ENCODE measurements at places on chromosomes 12 and 14. TPM values are rescaled to one million over a fixed set of nuclear protein-coding genes. Genes with fewer than 3 reads are reported as not detected.

Gene RHOJ
- 10.2 TPM for polyA plus RNA-seq

Gene LIN7A
- 6.1 TPM for polyA plus RNA-seq

DNA sequence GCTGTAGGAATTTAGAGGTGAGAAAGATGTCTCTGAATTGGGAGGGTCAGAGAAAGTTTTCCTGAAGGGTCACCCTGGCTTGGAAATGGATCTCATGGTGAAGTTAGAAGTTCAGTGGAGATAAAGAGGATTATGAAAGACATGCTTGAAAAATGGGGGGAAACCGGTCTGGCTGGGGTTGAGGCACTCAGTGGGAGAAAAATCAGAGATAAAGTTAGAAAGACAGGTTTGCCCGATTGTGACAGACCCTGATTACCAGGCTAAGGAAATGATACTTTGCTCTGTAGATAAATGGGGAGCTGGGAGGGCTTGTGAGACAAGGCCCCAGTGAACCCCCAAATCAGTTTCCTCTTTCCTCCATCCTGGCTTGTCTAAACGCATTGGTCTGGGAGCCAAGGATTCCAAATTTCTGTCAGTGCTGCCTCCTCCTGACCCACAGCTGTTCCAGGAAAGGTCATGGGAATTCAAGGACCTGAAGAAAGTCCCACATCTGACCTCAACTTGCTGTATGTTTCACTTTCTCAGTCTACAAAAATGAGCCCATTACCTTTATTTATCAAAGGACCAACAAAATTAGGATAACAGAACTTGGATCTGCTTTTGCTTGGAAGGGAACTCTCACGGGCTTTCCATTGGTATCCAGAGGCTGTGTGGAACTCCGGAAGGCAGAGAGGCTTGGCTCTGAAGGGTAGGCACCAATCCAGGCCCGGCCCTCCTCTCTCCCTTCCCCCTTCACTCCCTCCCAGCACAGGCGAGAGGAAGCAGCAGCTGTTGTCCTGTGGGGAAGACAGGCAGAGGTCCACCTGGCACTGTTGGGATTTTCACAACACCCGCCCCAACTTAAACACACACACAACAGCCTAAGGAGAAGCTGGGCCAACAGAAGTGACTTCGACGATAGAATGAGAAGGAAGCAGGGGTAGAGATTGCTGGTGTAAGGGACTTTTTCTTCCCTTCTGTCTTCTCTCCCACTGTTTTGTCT lies 3.4 kb upstream of the RNASE7 start:
- no peaks in the 10 kb centered on the region for H3K27me3 ChIP-seq
- H3K27ac ChIP-seq, result peak overlapping the region; percentile 68
- H3K4me3 ChIP-seq, result no peak overlapping the region
- H3K36me3 ChIP-seq, result no peaks in the 10 kb centered on the region

- H3K4me1 ChIP-seq, result no peaks in the 10 kb centered on the region
- no peak overlapping the region for H3K4me3 ChIP-seq
- H3K27me3 ChIP-seq, result no peaks in the 10 kb centered on the region
- no peak overlapping the region for H3K27ac ChIP-seq
- no peak for DNase-seq
- no peaks in the 10 kb centered on the region for H3K36me3 ChIP-seq
Observed at GRCh38 chr14:67557118-67557517, 24.0 kb downstream of the PLEKHH1 start.

DNA sequence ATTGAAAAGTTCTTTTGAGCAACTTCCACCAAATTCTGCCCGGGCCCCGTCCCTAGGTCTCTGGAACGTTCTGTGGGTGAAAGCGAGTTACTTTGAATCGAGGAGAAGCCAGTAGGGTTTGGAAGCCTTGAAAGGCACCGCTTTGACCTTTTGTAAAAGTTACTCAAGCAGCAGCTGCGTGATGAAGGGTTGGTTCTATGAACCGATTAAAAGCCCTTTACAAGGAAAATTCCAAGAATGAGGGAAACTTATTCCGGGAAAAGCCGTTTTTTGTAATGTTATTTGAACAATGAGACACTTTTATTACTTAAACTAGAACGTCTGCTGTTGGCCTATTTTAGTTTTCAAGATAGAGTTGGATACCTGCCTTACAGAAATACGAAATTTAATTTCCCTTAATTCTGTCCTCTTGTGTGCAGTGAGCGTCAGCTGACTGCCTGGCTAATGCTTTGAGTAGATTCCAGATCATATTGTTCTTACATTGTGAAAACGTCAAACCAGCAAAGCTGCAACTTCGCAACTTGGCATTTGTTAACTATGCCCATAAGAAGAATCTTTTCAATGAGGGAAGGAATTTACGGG lies 906 bp downstream of the LARP4 start:
- peak overlapping the region; percentile 84 for H3K27ac ChIP-seq
- peak overlapping the region; percentile 65 for H3K4me3 ChIP-seq
- H3K36me3 ChIP-seq, result no peaks in the 10 kb centered on the region
- H3K4me1 ChIP-seq, result peaks cover 14% of the 10 kb centered on the region
- peak; percentile 24 for DNase-seq
- no peaks in the 10 kb centered on the region for H3K27me3 ChIP-seq

GRCh38 chr14:45044638-45045037 lies 39.3 kb upstream of the PRPF39 start:
- H3K4me3 ChIP-seq, result no peak overlapping the region
- no peaks in the 10 kb centered on the region for H3K4me1 ChIP-seq
- no peak for DNase-seq
- H3K27ac ChIP-seq, result no peak overlapping the region
- H3K36me3 ChIP-seq, result peaks cover 13% of the 10 kb centered on the region
- H3K27me3 ChIP-seq, result no peaks in the 10 kb centered on the region

- H3K36me3 ChIP-seq, result no peaks in the 10 kb centered on the region
- DNase-seq, result no peak
- H3K27me3 ChIP-seq, result no peaks in the 10 kb centered on the region
- H3K4me3 ChIP-seq, result no peak overlapping the region
Observed at GRCh38 chr14:83744891-83745290, 1785.1 kb upstream of the FLRT2 start.

DNA sequence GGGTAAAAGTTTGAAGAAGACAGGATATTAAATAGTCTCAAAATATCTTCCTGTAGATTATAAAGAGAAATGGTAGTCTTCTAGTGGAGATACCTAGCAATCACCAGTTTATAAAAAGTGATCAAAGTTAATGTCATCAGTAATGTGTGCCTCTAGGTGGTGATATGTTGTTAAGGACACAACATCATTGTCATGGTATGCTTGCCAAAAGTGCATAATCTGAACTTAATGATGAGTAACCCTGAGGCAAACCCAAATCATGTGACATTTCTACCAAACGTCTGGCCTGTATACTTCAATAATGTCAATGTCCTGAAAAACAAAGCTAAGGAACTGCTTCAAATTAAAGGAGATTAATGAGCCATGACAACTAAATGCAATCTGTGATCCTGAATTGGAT lies 214.7 kb downstream of the PHLDA1 start:
- H3K36me3 ChIP-seq, result no peaks in the 10 kb centered on the region
- no peak overlapping the region for H3K27ac ChIP-seq
- no peak for DNase-seq
- no peaks in the 10 kb centered on the region for H3K27me3 ChIP-seq
- H3K4me3 ChIP-seq, result no peak overlapping the region

GRCh38 chr14:23112359-23113178 lies 6.5 kb downstream of the CEBPE start:
- H3K4me1 ChIP-seq, result peaks cover 29% of the 10 kb centered on the region
- DNase-seq, result no peak
- H3K36me3 ChIP-seq, result no peaks in the 10 kb centered on the region
- peaks cover 3% of the 10 kb centered on the region for H3K27me3 ChIP-seq
- H3K4me3 ChIP-seq, result no peak overlapping the region
- H3K27ac ChIP-seq, result no peak overlapping the region

GRCh38 chr12:54160769-54161480 lies 27.9 kb downstream of the SMUG1 start:
- H3K4me1 ChIP-seq, result peaks cover 16% of the 10 kb centered on the region
- no peak overlapping the region for H3K4me3 ChIP-seq
- no peak overlapping the region for H3K27ac ChIP-seq
- no peaks in the 10 kb centered on the region for H3K27me3 ChIP-seq
- H3K36me3 ChIP-seq, result no peaks in the 10 kb centered on the region
- peak; percentile 45 for DNase-seq

GRCh38 chr12:23028158-23028802 lies 403.3 kb downstream of the ETNK1 start:
- no peak overlapping the region for H3K4me3 ChIP-seq
- no peak overlapping the region for H3K27ac ChIP-seq
- H3K4me1 ChIP-seq, result no peaks in the 10 kb centered on the region
- H3K36me3 ChIP-seq, result no peaks in the 10 kb centered on the region
- DNase-seq, result no peak

- no peaks in the 10 kb centered on the region for H3K27me3 ChIP-seq
- no peak for DNase-seq
- H3K4me3 ChIP-seq, result no peak overlapping the region
- H3K4me1 ChIP-seq, result peaks cover 19% of the 10 kb centered on the region
- H3K27ac ChIP-seq, result no peak overlapping the region
- H3K36me3 ChIP-seq, result no peaks in the 10 kb centered on the region
Observed at GRCh38 chr12:29838768-29839167, 55.0 kb upstream of the TMTC1 start.

- no peak overlapping the region for H3K4me3 ChIP-seq
- no peaks in the 10 kb centered on the region for H3K36me3 ChIP-seq
- DNase-seq, result peak; percentile 35
- H3K4me1 ChIP-seq, result peaks cover 8% of the 10 kb centered on the region
- H3K27me3 ChIP-seq, result peaks cover 15% of the 10 kb centered on the region
- H3K27ac ChIP-seq, result no peak overlapping the region
Observed at GRCh38 chr12:132282950-132283771, 46.2 kb downstream of the GALNT9 start.

GRCh38 chr12:47165934-47166333 lies 86.2 kb upstream of the AMIGO2 start:
- peak; percentile 14 for DNase-seq
- no peak overlapping the region for H3K27ac ChIP-seq
- H3K4me1 ChIP-seq, result no peaks in the 10 kb centered on the region
- H3K36me3 ChIP-seq, result no peaks in the 10 kb centered on the region
- no peak overlapping the region for H3K4me3 ChIP-seq

DNA sequence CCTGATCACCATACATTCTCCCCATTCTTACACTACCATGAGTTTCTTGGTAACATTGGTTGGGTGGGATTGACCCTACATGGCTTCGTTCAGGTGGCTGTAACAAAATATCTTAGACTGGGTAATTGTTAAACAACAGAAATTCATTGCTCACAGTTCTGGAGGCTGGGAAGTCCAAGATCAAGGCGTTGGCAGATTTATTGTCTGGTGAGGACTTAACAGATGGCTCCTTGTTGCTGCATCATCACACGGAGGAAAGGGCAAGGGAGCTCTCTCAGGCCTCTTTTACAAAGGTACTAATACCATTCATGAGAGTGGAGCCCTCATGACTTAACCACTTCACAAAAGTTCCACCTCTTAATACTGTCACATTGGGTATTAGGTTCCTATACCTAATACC lies 116.7 kb upstream of the EGLN3 start:
- DNase-seq, result no peak
- H3K4me1 ChIP-seq, result no peaks in the 10 kb centered on the region
- peaks cover 5% of the 10 kb centered on the region for H3K27me3 ChIP-seq
- H3K4me3 ChIP-seq, result no peak overlapping the region
- no peaks in the 10 kb centered on the region for H3K36me3 ChIP-seq

- H3K36me3 ChIP-seq, result no peaks in the 10 kb centered on the region
- no peak for DNase-seq
- no peak overlapping the region for H3K27ac ChIP-seq
- H3K4me3 ChIP-seq, result no peak overlapping the region
Observed at GRCh38 chr12:93608313-93608712, 35.8 kb downstream of the SOCS2 start.

DNA sequence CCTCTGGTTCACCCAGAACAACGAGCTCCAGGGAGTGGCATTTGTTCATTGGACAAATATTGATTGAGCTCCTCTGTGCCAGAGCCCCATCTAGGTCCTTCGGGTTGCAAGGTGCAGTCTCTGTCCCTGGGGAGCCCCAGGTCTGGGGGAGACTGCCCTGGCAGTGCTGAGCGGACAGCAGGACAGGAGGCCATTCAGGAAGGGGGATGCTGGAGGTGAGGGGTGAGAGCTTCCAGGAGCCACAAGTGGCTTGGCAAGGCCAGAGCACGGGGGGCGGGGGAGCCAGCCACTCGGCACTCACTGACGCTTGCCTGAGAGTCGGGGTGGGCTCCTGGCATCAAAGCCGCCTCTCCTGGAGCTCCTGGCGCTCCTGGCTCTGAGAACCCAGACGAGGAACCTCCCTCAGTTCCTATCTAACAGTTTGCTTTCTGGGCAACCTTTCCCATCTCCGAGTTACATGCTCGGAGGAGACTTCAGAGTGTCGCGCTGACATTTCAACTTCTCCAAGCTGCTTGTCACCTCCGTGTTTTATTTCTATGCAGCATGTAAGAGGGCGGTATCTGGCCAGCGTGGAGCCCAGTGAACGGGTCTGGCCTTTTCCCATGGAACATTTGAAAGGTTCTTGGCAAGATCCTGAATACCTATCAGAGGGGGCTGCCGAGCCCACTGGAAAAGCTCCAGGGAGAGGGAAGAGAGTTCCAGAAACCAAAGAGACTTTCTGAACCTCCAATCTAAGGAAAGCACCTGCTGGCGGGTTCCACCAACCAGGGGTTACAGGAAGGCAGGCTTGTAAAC lies 62.0 kb upstream of the BCL11B start:
- no peaks in the 10 kb centered on the region for H3K36me3 ChIP-seq
- no peak overlapping the region for H3K4me3 ChIP-seq
- no peak for DNase-seq
- no peak overlapping the region for H3K27ac ChIP-seq

Measured in lung (tissue), 17 donors.